ENCODE measurements at places on chromosomes 5 and 9.

- no peak for DNase-seq
Measured at GRCh38 chr5:23528677-23529076, 21.3 kb downstream of the PRDM9 start.

GRCh38 chr9:21268347-21268657 lies 28.5 kb upstream of the IFNA14 start:
- DNase-seq = no peak

- DNase-seq = no peak
Measured at GRCh38 chr5:5756762-5757161, 334.3 kb downstream of the ICE1 start.

GRCh38 chr5:57540823-57541222 lies 58.2 kb upstream of the ACTBL2 start:
- no peak for DNase-seq

GRCh38 chr9:115794921-115795475 lies 358.6 kb upstream of the PAPPA start:
- DNase-seq = no peak

DNA sequence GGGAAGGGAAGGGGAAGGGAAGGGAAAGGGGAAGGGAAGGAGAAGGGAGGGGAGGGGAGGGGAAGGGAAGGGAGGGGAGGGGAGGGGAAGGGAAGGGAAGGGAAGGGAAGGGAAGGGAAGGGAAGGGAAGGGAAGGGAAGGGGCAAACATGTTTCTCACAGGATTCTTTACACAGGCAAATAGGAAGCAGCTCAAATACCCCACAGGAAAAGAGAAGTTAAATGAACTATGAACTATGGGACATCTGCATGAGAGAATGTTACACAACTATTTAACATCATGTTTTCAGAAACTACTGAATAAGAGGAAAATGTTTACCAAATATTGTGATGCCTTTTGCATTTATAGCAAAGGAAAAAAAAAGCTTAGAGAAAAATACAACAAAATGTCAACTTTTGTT lies 125.4 kb upstream of the SLC30A5 start:
- DNase-seq = no peak

DNA sequence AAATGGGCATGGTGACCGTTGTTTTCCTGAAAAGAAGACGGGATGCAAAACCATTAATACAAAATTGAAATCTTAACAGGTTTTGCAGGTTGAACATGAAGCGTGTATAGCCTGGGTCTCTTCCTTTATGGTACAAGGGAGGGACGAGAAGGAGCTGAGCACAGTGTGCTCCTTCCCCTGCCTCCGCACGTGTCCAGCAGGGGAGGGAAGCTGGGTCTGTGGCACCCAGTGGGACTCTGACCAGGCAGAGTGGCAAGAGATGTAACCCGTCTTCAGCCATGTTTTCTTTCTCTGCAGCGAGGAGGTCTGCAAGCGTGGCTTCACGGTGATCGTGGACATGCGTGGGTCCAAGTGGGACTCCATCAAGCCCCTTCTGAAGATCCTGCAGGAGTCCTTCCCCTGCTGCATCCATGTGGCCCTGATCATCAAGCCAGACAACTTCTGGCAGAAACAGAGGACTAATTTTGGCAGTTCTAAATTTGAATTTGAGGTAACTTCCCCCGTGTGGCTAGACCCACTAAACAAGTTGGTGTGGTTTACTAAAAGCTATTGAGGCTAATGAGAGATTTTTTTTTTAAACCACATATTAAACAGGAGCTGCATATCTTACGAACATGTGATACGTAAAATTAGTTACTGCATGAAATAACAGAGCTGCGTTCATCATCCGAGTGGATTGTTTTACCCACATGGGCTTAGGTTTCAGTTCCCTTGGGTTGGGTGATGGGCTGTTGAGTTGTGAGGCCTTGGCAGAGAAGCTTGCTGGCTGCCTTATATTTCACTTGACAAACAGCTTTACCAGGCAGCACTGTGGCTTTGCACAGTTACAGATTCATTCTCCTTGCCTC lies 143.7 kb downstream of the TRIO start:
- no peak for DNase-seq

- no peak for DNase-seq
Measured at GRCh38 chr9:25939126-25939525, 260.9 kb upstream of the TUSC1 start.

GRCh38 chr9:94840738-94841137 lies 114.2 kb downstream of the AOPEP start:
- no peak for DNase-seq

- no peak for DNase-seq
Measured at GRCh38 chr5:14299666-14300065, 156.5 kb downstream of the TRIO start.

DNA sequence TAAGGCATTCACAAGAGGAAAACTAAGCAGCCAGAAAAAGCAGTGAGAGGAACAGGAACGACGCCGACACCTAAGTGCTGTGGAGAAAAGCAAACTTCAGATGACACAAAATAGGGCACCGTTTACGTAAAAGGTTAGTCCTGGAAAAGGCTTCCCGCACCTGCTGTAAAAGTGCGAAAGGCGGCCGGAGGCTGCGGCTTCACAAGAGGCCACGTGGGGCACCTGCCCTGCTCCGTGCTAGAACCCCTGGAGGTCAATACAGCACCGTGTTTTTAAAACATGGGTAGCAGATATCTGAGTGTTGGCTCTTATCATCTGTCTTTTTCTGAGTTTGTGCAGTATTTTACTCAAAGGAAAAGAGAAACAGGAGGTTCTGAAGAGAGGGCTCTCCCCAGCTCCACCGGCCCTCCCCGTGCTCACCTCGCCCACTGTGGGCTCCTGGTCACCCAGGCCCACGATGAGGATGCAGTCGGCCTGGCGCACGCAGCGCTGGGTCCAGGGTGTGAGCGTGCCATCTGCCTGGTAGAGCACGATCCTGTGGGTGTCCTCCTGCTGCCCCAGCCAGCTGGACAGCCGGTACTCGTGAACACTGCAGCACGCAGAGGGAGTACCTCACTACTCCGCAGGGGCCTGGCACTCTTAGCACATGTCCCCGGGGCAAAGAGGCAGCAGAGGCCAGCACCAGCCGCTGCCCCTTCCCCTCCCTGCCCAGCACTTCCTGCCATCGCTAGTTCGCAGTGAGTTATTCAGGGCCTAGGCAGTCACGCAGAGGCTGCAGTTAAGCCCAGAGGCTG lies 21.0 kb upstream of the NSMF start:
- DNase-seq = no peak

GRCh38 chr9:75226403-75227139 lies 138.3 kb downstream of the OSTF1 start:
- no peak for DNase-seq

All from activated CD4-positive, CD25-positive, alpha-beta regulatory T cell treated with anti-CD3 and anti-CD28 coated beads, Interleukin-2, amount 50 U/mL, for 72 hours (primary cell).